ENCODE measurements at places on chromosomes 11 and 22.

GRCh38 chr11:126683766-126684728, 316.5 kb downstream of the KIRREL3 start:
- no peak for DNase-seq

DNA sequence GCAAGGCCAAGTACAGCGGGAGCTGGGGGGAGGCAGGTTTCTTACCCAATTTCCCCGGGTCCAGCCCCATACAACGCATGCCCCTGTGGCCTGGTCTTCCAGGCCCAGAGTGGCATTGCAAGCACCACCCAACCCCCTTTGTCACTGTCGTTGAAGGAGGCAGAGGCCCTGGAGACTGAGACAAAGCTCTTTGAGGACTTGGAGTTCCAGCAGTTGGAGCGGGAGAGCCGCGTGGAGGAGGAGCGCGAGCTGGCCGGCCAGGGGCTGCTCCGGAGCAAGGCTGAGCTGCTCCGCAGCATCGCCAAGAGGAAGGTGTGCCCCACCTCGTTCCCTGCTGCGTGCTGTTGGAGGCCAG, 27.8 kb downstream of the PHLDB1 start:
- DNase-seq = no peak

- DNase-seq = no peak
Measured at GRCh38 chr11:68670208-68670992, 13.9 kb upstream of the GAL start.

DNA sequence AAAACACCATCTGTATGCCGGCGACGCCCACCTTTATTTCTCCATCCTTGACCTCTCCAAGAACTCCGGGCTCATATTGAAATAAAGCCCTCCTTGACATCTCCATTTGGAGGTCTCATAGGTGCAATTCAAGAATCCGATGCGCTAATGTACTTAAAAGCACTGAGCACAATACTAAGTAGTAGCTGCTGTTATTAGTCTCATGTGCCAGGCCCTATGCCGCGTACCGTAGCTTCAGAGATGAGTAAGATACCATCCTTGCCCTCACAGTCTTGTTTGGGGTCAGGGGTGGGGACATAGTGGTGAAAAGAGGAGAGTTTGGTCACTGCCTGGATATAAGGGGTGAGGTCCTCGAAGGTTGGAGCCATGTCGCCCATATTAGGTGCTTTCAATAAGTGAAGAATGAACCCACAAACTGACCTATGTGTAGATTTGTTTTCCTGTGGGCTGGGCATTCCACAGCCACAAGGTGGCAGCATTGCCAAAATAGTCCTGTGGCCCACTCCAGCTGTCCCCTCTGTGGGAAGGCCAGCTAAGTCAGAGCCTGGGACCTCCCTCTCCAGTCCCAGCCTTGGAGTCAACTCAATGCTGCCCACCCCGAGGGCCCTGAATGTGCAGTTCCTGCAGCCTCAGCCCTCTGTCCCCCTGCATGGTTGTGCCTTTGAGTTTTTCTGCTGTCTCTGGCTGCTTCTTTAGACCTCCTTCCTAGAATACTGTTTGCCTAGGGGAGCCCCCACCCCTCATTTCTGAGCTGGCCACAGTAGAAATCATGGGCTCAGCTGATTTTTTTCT, 6.5 kb downstream of the DCPS start:
- DNase-seq = no peak

DNA sequence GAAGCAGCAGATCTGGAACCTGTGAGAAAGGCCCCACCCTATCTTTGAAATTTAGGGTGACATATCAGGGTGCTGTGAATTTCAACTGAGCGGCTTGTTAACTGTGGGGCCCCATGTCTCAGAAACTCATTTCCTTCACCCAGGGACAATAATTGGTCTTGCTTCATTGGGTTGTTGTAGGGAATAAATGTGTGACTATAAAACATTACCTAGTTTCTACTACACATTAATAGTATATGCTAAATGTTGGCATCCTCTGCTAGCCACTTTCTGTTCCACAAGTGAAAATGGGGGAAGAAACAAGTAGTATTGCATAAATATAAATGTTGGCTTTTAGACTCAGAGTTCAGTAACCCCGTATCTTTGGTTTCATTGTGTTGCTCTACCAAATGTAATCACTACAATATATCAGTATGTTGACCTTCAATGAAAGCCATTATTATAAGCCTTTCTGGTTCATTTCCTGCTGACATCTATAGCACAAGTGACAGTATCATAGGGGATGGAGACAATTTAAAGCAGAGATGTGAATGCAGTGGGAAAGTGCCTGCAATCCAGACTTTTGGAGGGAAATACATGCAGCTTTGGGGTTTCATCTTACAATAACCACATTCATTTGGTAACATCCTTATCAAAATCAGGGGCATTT, 905.5 kb upstream of the RAG2 start:
- no peak for DNase-seq

GRCh38 chr11:58524232-58525036, 16.5 kb upstream of the OR5B21 start:
- no peak for DNase-seq

DNA sequence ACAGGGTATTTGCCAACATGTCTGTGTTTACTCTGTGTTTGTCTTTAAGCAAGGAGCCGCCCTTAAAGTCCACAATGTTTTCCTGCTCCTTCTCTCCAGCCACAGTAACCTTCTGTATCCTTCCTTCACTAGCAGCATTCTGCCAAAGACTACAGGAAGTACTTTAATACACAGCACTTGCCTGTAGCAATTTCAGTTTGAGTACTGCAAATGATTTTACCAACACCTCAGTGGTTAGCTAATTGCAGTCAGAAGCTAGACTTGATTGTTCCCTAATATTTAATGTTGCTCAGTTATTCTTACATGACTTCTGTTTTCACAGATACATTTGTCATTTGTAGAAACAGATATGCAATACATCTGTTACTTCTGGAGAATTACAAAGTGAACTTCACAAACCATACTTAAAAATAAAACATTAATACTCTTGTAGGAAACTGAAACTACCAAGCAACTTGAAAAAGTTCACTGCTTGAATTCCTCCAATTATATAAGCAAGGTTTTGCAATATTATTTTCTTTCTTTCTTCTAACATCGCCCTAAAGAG, 69.1 kb downstream of the FCHSD2 start:
- DNase-seq = no peak

DNA sequence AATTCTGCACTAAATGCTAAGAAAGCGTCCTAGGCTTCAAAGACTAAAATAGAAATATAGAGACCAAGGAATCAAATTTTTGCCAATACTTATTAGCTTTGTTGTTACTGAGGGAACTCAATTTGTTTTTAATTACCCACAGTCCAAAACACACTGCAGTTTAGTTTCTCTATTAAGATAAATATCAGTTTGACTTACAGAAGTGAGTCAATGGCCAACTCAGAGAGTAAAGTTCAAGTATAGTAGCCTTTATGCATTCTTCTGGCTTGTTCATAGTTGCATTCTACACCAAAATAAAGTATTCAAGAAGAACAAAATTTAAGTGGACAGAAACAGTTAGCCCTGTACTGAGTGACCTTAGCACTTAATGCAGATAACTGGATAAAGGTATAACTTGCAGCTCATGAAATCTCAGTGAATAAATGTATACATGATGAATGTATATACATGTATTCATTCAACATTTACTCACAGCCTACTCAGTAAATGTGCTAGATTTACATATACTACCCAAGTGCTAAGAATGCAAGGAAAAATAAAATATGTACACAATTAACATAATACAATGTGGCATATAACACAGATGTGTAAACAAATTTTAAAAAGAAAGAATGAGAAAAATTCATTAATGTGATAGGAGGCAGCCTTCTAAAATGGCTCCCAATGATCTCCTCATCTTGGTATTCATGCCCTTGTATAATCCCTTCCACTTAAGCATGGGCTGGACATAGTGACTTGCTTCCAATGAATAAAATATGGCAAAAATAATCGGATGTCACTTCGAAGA, 9.7 kb upstream of the RNF141 start:
- no peak for DNase-seq

GRCh38 chr11:65790104-65790901, 3.4 kb downstream of the OVOL1 start:
- DNase-seq = no peak

- DNase-seq = no peak
Measured at GRCh38 chr22:24982301-24983056, 30.0 kb downstream of the KIAA1671 start.

- no peak for DNase-seq
Measured at GRCh38 chr11:110720431-110721275, 8.4 kb upstream of the ARHGAP20 start.

DNA sequence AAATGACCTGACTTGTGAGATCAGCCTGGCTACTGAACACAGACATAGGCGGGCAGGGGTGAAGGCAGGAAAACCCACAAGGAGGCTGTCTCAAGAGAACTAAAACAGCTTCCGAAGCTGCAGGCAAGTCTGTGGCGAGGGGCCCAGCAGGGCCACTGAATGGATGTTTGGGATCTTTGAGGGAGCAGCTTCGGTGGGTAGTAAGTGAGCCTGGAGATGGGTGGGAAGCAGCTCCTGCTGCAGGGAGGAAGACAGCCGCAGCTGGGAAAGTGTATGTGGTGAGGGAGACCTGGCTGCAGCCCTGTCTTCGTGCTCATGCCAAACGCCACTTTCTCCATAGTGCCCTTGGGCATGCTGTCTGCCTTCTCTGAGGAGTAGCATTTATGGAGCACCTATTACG, 3.4 kb downstream of the CCDC86 start:
- no peak for DNase-seq

DNA sequence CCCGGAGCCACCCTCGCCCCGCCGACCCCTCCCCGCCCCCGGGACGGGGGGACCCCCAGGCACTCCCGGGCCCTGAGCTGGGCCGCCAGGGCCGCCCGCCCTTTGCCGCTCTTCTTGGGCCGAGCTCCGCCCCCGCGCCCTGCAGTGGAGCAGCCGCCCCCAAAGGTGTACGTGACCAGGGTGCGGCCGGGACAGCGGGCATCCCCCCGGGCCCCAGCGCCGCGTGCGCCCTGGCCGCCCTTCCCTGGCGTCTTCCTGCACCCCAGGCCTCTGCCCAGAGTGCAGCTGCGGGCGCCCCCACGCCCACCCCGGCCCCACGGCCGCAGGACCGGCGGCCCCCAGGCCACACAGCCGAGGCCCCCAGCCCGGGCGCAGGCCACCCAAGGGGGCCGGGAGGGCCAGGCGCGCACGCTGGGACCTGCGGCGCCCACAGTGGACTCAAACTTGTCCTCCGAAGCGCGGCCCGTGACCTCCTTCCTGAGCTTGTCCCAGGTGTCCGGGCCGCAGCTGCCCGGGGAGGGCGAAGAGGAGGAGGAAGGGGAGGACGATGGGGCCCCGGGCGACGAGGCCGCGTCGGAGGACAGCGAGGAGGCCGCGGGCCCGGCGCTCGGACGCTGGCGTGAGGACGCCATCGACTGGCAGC, 7.4 kb downstream of the B4GALNT4 start:
- no peak for DNase-seq

- DNase-seq = no peak
Measured at GRCh38 chr11:116379185-116379828, 393.5 kb downstream of the BUD13 start.

DNA sequence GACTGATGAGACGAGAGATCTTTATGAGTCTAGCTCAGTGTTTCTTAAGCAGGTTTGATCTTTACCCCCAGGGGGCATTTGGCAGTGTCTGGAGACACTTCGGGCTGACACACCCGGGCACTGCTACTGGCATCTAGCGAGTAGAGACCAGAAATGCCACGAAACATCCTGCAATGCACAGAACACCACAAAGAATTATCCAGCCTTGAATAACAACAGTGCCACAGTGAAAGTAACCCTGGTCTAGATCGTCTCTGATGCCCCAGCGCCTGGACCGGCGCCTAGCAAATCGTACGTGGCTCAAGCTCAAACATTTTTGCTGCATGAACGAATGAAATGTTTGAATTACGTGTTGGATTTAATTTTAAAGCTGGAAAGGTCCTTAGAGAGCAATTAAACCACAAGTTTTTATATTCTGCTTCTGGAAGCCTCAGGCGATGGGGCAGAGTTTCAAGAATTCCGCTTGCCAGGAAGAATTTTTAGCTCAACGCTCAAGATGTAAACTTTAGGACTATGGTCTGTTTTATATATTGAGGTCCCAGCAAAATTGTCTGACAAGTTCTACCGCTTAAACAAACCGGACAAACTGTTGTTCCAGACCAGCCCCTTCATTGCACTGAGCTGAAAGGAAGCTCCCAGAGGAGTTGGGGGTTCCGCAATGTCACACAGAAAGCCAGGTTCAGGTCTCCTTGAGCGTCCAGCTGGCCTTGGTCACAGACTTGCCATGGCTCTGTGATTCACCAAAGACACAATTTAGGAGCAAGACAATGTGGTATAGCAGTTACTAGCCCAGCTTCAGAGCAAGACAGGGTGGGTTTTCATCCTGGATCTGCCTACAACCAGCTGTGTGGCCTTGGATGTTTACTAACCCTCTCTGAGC, 44.2 kb upstream of the SMTN start:
- DNase-seq = no peak

GRCh38 chr11:65540290-65541092, 15.6 kb downstream of the SCYL1 start:
- DNase-seq = no peak

DNA sequence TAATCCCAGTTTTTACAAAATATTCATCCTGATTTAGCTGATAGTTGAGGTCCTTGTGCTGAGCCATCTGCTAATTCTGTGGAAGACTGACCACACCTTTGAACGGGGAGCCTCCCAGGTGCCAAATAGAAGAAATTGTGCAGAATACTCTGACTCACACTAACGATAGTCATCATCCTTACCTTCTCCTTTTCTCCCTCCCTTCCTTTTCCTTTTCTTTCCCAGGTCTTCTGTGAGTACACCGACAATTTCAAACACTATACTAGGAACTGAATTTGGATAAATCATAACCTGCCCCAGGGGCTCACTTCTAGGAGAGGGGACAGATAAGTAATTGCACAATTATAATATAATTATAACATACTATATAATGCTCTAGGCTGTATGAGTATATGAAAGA, 73.1 kb upstream of the CTSC start:
- no peak for DNase-seq

GRCh38 chr11:17972987-17973386, 39.9 kb downstream of the SERGEF start:
- DNase-seq = no peak

- no peak for DNase-seq
Measured at GRCh38 chr11:128765571-128766549, 72.0 kb downstream of the FLI1 start.

- no peak for DNase-seq
Measured at GRCh38 chr11:94557992-94558391, 9.2 kb upstream of the PIWIL4 start.

DNA sequence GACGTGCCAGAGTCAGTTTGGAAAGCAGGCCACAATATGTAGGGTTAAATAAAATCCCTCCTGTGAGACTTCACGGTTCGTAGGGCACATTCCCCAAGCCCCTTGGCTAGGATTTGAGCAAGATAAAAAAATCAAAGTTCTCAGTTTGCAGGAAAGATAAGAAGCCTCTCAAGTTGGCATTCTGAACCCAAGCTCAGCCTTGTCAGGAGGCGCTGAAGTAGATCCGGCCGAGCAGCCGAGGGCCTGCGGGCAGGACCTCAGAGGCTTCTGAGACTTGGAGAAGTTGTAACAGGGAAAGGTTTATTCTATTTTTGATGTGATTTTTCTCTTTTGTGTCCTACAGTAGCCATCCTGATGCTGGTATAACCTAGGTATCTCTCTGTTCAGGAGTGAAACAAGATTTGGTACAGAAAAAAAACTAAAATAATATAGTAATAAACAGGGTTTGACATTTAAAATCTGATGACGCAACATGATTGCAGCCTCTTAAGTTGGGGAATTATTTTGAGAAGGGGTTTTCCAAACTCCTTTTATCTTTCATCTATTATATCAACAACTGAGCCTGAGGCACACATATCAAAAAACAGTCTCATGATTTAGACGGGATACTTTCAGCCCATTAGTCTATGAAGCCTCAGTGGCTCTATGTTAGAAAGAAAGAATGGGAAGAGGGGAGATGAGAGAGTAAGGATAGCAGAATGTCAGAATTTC, 10.1 kb downstream of the PATE2 start:
- DNase-seq = no peak

Data from NCI-H1417 treated with DMSO at 0.1 percent for 48 hours (cell line).